ENCODE measurements at places on chromosomes 6 and 20.

GRCh38 chr6:116975600-116975999, 98.6 kb downstream of the RFX6 start:
- no peak for DNase-seq

- peak; percentile 6 for DNase-seq
Measured at GRCh38 chr6:43129434-43130194, 41.5 kb upstream of the SRF start.

GRCh38 chr6:20589266-20589665, 55.0 kb downstream of the CDKAL1 start:
- no peak for DNase-seq

- no peak for DNase-seq
Measured at GRCh38 chr6:107717781-107718180, 106.3 kb downstream of the SCML4 start.

- DNase-seq: no peak
Measured at GRCh38 chr6:56891754-56892153, 63.2 kb upstream of the BEND6 start.

GRCh38 chr6:84815896-84816735, 51.7 kb upstream of the TBX18 start:
- DNase-seq: no peak
